ENCODE measurements at places on chromosomes 5 and 9. TPM values are rescaled to one million over a fixed set of nuclear protein-coding genes. Genes with fewer than 3 reads are reported as not detected.

CCDC183 gene
- 10.1 TPM for polyA plus RNA-seq

- DNase-seq = no peak
- no peaks in the 10 kb centered on the region for H3K27me3 ChIP-seq
- no peak overlapping the region for H3K27ac ChIP-seq
- no peak overlapping the region for H3K4me3 ChIP-seq
- no peaks in the 10 kb centered on the region for H3K36me3 ChIP-seq
Observed at GRCh38 chr5:137309290-137309689, 189.8 kb downstream of the SPOCK1 start.

- H3K4me1 ChIP-seq = peaks cover 59% of the 10 kb centered on the region
- H3K27me3 ChIP-seq = no peaks in the 10 kb centered on the region
- H3K4me3 ChIP-seq = peak overlapping the region; percentile 9
- no peak for DNase-seq
- H3K27ac ChIP-seq = peak overlapping the region; percentile 90
Observed at GRCh38 chr9:124286292-124286931, 28.7 kb downstream of the NEK6 start.

DNA sequence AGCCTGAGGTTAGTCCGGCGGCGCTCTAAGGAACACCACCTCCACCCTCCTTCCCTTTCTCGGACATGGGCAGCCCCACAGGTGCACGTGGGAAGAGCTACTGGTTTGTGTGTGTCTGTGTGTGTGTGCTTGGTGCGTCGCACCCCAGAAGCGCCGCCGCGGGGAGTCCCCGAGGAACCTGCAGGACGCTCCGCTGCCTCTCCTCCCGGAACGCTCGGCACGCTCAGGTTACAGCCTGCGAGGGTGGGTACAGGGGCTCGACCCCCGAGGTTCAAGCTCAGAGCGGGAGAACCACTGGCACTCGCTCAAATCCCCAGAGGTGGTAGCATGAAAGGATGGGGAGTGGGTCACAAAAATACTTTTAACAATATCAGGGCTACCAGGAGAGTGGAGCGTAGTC lies 2.0 kb downstream of the ASTN2 start:
- DNase-seq = no peak
- H3K36me3 ChIP-seq = no peaks in the 10 kb centered on the region
- peaks cover 89% of the 10 kb centered on the region for H3K27me3 ChIP-seq
- no peaks in the 10 kb centered on the region for H3K4me1 ChIP-seq

DNA sequence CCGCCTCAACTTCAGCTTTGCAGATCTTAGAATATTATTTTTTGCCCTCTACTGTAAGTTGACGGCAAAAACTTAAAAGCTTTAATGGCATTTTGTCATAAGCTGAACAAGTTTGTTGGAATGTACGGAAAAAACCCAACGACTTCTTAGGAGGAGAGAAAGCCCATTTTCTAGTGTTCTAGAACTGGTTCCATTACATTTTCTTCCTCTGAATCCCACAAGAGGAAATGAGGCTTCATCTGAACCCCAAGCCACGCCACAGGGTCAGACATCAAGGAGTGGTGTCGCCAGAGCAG lies 113.7 kb downstream of the LHFPL2 start:
- no peak for DNase-seq
- no peak overlapping the region for H3K4me3 ChIP-seq

All from left lung (tissue), 14 donors.